Lower lobe of right lung (tissue), 2 donors: ENCODE measurements at places on chromosomes 3 and 15. TPM values are rescaled to one million over a fixed set of nuclear protein-coding genes. Genes with fewer than 3 reads are reported as not detected.

DNA sequence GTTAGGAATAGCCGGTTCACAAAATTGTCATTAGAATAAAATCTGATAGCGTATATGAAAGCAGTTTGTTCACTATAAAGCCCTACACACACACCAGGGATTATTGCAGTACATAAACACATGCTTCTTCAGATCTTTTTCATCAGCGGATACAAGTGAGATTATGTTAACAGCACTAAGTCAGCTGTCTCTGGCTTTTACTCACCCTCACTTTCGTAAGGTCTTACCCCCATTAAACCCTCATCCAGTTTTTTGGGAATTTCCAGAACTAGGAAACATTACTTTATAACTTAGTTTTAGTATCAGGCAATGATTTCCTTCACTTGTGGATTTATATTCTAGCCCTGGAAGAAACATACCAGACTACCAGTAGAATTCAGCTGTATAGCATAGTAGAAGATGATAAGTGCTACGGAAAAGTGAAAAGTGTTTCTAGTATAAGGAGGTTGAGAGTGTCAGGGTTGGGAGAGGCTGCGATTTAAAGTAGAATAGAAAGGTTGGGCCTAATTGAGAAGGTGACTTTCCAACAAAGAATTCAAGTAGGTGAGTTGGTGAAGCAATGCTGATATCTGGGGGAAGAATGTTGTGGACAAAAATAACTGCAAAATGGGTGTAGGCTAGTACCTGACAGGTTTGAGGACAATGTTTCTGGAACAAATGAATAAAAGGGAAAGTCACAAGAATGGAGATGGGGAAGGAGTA is 22.7 kb downstream of the TMEM207 start:
- DNase-seq = no peak

GRCh38 chr3:47019201-47019600 is 39.7 kb downstream of the NBEAL2 start:
- DNase-seq = no peak

DNA sequence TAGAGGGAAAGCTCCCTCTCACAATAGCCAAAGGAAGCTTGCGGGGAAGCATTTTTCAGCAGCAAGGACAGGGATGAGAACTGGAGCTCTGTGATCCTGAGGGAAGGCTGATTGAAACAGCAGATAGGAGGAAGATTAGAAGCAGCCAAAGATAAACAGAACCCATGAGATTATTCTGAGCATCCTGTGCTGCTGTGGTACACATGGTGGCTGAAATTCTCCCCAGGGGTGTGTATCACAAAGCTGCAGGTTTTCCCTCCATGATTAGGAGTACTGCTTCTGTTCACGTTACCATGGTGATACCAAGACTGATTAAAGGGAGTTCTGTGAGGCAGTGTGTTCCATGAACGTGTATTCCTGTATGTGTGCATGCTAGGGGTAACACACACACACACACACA is 30.3 kb upstream of the PSMD6 start:
- DNase-seq = no peak

GRCh38 chr15:97196048-97197014 is 764.2 kb upstream of the ARRDC4 start:
- no peak for DNase-seq

DNA sequence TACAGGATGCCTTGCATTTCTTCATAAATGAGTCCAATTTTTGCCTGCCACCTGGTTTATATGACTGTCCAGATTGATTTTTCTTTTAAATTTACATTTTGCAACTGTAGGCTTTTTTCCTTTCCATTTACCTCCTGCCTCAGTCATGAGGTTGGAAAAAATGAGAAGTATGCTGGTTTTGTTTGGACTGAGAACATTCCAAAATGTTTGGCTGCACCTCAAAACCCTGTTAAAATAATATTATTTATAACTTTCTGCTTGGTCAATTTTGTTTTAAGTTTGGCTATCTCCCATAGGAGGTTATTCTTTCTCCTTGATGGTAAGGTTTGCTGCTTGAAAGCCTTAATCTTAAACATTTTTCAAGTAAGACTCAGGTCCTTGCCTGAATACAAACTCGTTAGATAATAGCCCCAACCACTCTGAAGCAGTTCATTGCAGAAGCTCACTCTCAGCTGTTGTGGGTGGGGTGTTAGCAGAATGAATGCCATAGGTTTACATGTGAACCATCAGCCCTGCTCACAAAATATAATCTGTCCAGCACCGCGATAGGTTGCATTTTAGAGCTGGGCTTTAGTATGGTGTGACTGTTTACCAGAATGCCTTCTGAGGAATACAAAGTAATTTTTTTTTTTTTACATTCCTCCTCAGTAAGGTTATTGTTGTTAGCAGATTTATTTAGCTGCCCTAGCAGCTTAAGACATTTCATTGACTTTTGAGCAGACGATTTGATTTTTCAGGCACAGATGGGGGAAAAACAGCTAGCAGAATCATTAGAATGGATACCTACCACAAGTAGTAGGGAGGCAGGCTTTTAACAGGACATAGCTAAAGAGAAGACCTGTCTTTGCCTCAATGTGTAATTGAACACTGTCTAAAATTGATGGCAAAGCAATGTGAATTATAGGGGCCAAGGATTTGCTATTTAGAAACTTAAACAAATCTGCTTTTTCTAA is 630.8 kb upstream of the KCNMB2 start:
- DNase-seq = no peak

DNA sequence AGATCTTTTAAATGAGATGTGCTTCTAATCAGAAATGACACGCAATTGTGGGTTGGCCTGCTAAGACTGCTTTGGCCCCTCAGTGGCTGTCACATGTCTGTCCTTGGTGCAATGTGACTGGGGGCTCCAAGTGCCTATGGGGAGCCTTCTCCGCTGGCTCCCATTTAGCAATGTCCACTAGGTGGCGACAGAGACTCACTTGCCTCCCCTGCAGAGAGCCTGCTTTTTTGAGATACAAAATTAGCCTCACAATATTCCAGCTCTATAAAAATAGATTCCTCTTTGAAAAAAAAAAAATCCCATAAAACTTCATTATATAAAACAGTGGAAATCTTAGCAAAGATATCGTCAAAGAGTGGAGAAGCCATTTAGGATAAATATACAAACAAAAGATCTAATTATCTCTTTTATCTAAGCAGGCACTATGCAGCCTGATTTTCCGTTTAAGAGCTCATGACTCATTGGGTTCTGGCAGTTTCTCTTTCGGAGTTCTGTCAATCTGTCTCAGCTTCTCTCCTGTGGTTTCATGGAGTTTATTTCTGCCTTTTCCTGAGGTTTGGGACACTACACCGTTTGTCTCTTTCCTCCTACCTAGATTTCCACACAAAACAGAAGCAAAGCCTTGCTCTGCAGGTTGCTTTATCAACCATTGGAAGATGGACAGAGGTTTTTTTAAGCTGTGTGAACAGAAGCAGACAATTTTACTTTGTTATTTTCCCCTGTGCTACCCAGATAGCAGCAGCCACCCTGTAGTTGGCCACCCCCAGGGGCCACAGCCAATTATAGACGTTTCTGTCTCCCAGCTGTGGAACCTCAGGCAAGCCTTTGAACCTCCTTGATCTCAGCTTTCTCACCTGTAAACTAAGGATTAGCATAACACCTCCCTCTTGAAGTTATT is 68.4 kb upstream of the TNFAIP8L3 start:
- peak; percentile 61 for DNase-seq

DNA sequence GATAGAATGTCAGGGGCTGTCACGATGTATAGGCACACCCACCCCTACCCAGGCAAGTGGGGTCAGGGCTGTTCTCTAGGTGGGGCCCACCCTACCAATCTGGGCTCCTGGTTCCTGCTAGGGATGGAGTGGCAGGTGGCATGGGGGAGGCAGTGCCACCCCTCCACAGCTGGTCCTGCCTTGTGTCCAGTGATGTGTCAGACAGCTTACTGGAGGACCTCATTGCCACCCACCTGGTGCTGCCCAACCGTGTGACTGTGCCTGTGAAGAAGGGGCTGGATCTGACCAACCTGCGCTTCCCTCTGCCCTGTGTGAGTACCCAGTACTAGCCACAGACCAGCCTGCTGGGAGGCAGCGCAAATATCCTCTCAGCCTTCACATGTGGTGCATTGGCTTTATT is 27.5 kb downstream of the ESYT3 start:
- peak; percentile 13 for DNase-seq

GRCh38 chr15:89018207-89018606 is 70.0 kb upstream of the ABHD2 start:
- DNase-seq = no peak

The SETD2 gene
- 47.9 TPM for total RNA-seq

The TMF1 gene
- total RNA-seq = 40.0 TPM

The GNAI2 gene
- total RNA-seq = 372 TPM

The SERPINI2 gene
- total RNA-seq = 2.3 TPM
